ENCODE measurements at places on chromosomes 13 and 19.
A peak's percentile ranks its signal among the peaks of the same experiment; 100 is the strongest.

- no peak for DNase-seq
Measured at GRCh38 chr19:5929625-5930024, 15.6 kb downstream of the CAPS start.

DNA sequence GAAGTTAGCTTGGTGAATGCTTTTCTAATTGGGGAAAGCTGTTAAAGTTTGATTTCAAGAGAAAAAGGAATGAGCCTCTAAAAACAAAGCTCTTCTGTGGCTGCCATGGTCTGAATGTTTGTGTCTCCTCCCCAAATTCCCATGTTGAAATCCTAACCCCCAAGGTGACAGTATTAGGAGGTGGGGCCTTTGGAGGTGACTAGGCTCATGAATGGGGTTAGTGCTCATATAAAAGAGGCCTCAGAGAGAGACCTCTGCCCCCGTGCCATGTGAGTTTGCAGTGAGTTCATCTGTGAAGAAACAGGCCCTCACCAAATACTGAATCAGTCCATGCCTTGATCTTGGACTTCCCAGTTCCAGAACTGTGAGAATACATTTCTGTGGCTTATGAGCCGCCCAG is 56.5 kb downstream of the ARHGEF7 start:
- DNase-seq, result no peak

GRCh38 chr13:46341112-46341711 is 45.8 kb downstream of the RUBCNL start:
- no peak for DNase-seq

GRCh38 chr13:78341032-78341431 is 262.3 kb downstream of the POU4F1 start:
- DNase-seq, result no peak

DNA sequence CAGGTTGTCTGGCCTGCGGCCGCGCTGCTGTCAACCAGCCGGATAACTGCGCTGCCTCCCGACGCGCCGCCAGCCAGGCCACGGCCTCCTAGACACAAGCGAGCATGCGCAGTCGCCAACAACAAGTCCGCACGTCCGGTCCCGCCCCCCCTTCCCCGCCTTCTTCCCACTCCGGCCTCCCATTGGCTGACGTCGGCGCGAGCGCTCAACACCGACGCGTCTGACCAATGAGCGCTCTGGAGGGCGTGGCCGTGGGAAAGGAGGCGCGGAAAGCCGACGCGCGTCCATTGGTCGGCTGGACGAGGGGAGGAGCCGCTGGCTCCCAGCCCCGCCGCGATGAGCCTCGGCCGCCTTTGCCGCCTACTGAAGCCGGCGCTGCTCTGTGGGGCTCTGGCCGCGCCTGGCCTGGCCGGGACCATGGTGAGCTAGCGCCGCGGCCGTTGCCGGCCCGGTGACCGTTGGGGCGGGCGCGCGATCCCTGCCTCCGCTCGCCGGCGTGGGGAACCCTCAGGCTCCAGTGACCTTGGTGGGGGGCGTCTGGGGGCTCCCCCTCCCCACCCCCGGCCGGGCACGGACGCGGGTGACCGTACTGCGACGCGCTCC is at the start of gene GPX4:
Gene GPX4, plus strand, starts transcription at position 287 of the 603 bp plus-strand sequence. Its CDS starts 50 bp downstream, at position 337.
- DNase-seq, result peak; percentile 100

GRCh38 chr13:61600360-61601033 is 184.8 kb upstream of the PCDH20 start:
- peak; percentile 55 for DNase-seq

DNA sequence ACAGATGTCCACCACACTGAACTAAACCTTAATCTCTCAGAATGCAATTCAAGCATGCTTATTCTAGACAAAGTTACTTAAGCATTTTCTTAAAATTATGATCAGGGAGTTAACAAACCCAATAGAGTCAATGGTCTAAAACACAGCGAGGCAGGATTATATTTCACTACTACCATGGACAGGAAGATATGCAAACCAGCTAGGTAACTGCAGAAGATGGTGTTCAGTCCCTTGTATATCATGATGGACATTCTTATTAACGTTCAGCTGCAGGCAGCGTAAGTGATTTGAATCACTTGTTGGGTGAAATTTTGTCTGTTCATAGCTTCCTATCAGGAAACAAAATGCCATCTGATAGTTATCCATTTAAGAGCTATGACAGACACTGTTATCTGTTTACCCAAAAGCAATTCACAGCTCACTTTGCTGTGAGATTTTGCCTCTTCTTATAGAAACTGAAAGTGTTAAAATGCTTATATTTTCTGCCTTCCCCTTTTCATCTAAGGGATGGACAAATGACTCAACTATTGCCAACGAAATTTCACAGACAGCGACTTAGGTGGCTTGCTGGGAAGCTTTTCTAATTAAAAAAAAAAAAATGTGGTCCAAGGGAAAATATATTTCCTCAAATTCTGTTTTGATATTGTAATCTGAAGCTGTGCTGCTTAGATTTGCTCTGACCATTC is 591.9 kb downstream of the DACH1 start:
- no peak for DNase-seq

GRCh38 chr13:23793711-23794110 is 95.5 kb downstream of the MIPEP start:
- no peak for DNase-seq

Measured in midbrain (tissue), 1 donor.